Prostate gland (tissue), 2 donors: ENCODE measurements at places on chromosomes 2 and 18.
A peak's percentile ranks its signal among the peaks of the same experiment; 100 is the strongest.

DNA sequence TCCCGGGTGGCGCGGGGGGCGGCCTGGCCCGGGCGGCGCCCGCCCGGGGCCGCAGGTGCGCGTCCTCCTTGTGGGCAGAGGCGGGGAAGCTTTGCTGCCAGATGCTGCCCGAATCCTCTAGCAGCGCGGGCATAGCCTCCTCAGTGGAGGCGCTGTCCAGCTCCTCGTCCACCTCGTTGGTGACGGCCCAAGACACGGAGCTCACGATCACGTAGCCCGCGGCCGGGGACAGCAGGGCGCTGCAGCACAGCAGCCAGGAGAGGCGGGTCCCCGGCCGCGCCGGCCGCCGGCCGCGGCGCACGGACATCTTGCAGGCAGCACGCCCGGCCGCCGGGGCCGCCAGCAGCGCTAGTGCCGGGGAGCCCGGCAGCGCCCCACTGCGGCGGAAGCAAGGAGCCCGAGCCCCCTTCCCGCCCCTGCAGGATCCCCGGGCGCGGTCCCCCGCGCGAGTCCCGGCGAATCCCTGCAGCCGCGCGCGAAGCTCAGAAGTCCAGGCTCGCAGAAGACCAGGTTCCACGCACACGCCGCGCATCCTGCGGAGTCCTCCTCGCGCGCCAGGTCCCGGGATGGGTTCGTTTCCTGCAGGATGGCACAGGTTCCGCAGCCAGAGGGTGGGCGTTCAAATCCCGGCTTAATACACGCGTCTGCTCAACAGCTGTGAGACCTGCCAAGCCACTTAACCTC lies at the start of gene CREG2:
CREG2 (minus strand) TSS at position 353 of the 684 bp plus-strand sequence; CDS start at position 307, 46 bp downstream.
- peak; percentile 53 for DNase-seq

DNA sequence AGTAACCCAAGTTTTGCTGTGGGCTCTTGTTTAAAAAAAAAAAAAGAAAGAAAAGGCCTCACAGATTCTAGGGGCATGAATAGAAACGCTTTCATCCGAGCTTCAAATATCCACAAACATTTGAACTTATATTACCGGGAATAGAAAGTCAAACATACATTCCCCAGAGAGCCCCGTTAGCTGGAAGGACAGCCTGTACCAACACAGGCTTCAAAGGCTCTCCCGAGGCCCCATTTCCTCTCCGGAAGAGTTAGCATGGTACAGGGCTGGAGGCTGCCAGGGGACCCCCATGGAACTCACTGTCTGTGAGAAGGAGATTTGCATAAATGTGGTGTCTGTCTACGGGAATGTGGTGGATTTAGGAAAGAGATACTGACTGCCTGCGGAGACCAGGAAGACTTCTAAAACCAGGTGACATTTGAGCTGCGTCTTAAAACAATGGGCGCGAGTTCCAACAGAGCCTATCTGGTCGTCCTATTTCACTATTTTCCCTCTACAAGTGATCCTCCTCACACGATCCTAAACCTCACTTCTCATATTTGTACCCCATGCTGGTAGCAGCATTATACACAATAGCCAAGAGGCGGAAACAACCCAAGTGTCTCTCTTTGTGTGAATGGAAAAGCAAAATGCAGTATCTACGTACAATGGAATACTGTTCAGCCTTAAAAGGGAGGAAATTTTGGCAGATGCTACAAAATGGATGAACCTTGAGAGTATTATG lies 820 bp upstream of the MATN3 start:
- DNase-seq = no peak

- DNase-seq = no peak
Measured at GRCh38 chr2:152537081-152537651, 180.1 kb downstream of the PRPF40A start.

GRCh38 chr2:47234456-47234855 lies 79.3 kb upstream of the STPG4 start:
- DNase-seq = no peak

GRCh38 chr2:156472686-156473085 lies 36.5 kb downstream of the GPD2 start:
- no peak for DNase-seq

- no peak for DNase-seq
Measured at GRCh38 chr18:5365443-5365842, 69.9 kb upstream of the ZBTB14 start.

- no peak for DNase-seq
Measured at GRCh38 chr2:73134471-73134870, 21.7 kb upstream of the RAB11FIP5 start.

- DNase-seq = no peak
Measured at GRCh38 chr2:230735884-230736283, 23.2 kb downstream of the CAB39 start.

DNA sequence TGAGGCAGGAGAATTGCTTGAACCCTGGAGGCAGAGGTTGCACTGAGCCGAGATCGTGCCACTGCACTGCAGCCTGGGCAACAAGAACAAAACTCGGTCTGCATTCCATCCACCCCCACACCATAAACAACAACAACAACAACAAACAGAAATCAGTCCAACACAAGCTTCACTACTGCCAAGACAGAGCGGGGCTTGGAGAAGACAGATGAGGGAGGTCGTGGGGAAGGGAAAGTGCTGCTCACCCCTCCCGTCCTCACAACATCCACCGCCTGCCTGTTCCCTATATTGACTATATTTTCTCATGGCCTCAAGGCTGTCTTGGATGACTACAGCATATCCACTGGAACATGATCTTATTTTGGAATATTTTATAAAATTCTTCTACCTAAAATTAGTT lies 137.6 kb upstream of the TTC39C start:
- DNase-seq = no peak

GRCh38 chr2:30310955-30311354 lies 79.6 kb downstream of the LBH start:
- DNase-seq = no peak

GRCh38 chr18:8450013-8450412 lies 159.2 kb upstream of the RAB12 start:
- no peak for DNase-seq

- no peak for DNase-seq
Measured at GRCh38 chr18:48858676-48859075, 92.1 kb downstream of the SMAD7 start.

DNA sequence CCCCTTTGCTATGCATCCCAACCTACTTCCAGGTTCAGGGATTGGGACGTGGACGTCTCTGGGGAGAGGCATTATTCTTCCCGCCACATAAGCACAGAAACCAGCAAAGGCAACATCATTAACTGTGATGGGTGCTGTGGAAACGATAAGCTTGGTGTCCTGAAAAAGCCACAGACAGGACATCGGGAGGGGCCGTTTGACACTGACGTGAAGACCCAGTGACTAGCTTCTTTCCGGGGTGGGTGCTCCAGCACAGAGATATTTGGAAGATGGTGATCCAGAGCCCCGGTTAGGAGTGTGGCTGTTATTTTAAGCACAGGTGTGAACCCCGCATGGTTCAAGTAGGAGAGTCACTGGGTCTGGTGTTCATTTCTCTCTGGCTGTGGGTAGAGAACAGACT lies 163.8 kb upstream of the HDAC4 start:
- DNase-seq = no peak

GRCh38 chr2:232893834-232894233 lies 23.8 kb downstream of the SNORC start:
- DNase-seq = no peak

DNA sequence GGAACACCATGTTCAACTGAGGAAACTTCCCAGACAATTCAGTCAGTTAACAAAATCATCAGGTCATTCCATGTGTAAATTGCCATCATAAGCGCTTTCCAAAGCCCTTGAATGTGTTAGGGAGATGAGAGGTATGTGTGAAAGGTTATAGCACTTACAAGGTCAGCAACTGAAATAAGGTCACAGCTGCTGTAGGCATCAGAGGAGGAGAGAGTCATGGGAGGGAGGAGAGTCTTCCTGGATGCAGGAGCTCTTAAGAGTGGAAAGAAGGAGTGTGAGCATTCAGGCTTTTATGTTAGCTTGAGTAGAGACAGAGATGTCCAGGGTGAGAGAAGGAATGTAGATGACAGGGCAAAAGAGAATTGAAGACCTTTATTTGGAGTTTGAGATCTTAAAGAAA lies 67.0 kb downstream of the CAB39 start:
- no peak for DNase-seq

GRCh38 chr18:9914584-9915290 lies 921 bp downstream of the VAPA start:
- DNase-seq = peak; percentile 71

DNA sequence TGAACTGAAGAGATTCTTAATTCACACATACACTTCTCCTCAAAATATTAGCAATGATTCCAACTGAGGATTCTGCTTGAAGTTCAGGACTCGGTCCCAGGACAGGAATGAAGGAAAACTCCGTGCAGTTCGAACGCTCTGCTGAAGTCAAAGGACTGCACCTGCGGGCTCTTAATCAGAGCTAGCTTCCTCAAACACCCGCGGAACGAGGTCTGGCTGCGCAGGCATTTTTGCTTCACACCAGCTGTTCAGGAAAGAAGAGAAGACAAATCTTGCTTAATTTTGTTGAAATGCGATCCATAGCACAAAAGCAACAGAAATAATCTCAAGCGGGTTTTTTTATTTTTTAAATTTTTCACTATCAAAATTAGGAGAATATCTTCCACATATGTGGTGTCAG lies 175.6 kb downstream of the LAMA1 start:
- no peak for DNase-seq

GRCh38 chr2:20348542-20348941 lies 2.1 kb downstream of the PUM2 start:
- no peak for DNase-seq

- DNase-seq = no peak
Measured at GRCh38 chr18:3906116-3906750, 456.3 kb downstream of the TGIF1 start.

GRCh38 chr2:46135958-46136357 lies 161.2 kb upstream of the EPAS1 start:
- DNase-seq = no peak

GRCh38 chr18:57961876-57962505 lies 82.0 kb upstream of the NEDD4L start:
- DNase-seq = no peak

DNA sequence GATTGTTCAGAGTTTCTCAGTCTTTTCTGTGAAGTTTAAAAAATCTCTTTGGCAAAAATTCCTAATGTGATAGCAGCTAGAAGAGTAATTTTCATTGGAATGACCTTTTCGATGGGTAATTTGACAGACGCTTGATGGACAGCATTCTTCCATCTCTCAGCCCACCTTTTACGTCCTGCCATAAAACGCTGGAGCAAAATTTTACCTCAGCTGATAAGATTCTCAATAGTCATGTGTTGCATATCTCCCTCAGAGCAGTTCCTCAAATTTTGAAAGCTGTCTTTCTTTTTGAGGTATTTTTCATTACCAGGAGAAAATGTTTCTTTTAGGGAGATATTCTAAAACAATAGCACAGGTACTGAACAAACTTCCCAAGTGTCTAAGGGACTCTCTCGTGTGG lies 441.4 kb downstream of the PARD3B start:
- DNase-seq = no peak

- DNase-seq = no peak
Measured at GRCh38 chr18:63105636-63106316, 213.8 kb downstream of the BCL2 start.

DNA sequence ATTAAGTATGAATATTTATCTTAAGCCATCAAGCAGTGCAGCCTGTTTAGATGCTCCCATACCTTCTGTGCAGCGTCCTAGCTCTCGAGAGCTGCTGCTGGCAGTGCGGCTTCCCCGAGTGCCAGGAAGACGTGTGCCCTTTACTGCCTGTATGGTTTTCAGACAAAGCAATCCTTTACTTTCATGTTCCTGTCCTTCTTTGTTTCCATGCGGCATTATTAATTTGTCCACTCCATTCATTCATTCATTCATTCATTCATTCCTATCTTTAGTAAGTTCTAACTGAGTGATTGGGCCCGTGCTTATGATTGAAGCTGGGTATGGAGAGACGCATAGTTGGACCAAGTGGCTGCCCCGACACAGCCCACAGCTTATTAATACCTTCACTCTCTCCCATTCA lies 446.6 kb upstream of the HNRNPA3 start:
- DNase-seq = no peak

DNA sequence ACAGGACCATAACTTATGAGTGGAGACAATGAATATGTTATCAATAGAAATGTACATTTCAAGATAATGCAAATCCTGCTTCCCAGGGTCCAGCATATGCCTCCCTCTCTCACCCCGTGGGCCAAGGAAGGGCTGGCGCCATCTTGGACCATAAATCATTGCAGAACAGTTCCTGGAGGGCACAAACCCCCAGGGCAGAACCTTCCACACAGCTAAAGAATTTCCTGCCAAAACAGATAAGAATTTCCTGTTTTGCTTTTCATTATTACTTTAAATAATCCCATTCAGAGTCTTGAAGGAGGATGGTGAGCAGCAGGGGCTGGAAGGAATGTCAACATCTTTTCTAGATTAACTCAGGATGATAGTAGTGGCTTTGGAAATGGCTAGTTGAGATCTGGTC lies 53.7 kb downstream of the EHD3 start:
- DNase-seq = no peak

GRCh38 chr2:11073776-11074175 lies 81.5 kb upstream of the SLC66A3 start:
- no peak for DNase-seq

- DNase-seq = no peak
Measured at GRCh38 chr18:31273812-31274527, 44.0 kb upstream of the DSG1 start.

GRCh38 chr2:192053921-192054320 lies 140.8 kb downstream of the TMEFF2 start:
- DNase-seq = no peak

DNA sequence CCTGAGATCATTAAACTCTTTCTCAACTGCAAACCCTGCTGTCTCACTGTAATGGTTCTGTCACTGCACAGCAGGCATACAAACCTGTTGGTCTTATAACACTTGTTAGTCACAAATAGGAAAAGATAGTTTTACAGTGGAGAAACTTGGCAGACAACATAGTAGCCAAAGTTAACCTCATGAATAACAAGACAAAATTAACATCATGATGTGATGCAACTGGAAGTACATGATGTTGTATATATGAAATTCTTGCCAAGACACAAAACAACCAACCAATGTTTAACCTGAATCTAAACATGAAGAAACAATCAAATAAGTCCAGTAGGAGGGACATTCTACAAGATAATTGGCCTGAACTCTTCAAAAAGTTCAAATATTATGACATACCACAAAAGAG lies 189.3 kb downstream of the RNF152 start:
- no peak for DNase-seq

GRCh38 chr2:219182331-219183150 lies 4.5 kb downstream of the RETREG2 start:
- DNase-seq = no peak

DNA sequence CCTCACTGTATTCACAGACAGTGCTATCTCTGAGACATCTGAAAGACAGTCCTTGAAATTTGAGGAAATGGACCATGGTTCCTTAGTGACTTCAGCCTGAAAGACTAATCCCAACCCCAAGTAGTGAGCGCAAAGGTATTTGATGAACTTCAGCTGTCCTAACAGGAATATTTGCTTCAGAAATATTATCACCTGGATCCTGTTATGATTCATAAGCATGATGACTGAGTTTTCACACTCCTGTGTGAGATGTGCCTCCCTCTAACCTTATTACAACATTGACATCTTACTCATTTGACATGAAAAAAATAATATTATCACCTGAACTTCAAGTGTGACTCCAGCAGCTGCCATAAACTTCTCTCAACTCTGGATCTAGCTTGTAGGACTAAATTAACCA lies 11.6 kb upstream of the MRPL19 start:
- DNase-seq = no peak

- no peak for DNase-seq
Measured at GRCh38 chr2:218894880-218895157, 14.2 kb downstream of the WNT10A start.
